Activated T-cell treated with anti-CD3 and anti-CD28 coated beads, Interleukin-2, amount 50 U/mL, for 72 hours (primary cell): ENCODE measurements at places on chromosomes 11 and 22. TPM values are rescaled to one million over a fixed set of nuclear protein-coding genes. Genes with fewer than 3 reads are reported as not detected.

Gene ADAMTS8
- not detected for total RNA-seq

Gene GRK3
- total RNA-seq, result 31.9 TPM

Gene C11orf97
- total RNA-seq, result not detected

Gene SCUBE2
- not detected for total RNA-seq

Gene ELMOD1
- not detected for total RNA-seq

Gene TSPAN18
- total RNA-seq, result 1.8 TPM

Gene PARVG
- 74.9 TPM for total RNA-seq

Gene CSRP3
- total RNA-seq, result not detected

DNA sequence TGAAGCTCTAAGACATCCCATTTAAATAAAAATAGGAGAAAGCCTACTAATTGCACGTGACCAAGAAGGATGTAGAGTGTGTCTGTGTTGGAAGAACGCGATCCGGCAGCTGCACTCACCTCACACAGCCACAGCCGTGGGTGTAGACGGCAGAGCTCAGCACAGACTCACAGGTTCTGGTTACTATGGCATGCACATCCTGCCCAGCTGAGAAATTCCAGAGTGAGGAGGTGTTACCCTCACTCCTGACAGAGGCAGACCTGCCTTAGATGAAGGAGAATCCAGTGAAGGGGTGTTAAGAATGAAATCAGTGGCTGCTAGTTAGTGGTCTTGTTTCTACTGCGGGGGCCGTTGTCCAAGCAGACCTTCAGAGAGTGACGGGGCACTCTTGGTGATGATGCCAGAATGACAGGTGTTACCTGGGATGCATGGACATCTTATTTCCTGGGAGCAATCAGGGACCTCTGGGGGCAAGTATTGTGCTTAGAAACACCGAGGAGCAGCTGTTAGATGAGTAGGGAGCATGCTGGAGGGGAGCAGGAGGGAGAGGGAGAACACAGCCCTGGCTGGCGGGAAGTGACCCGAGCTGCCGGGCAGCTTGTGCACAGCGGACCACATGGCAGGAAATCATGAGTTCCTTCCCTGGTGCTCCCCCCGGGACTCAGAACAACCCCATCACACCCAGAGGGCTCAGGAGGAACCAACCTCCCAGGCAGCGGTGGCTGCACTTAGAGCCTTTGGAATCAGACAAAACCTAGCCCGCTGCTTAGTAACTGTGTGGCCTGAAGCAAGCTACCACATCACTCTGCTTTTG, 12.3 kb downstream of the KCNJ5 start:
- no peak overlapping the region for H3K27ac ChIP-seq
- H3K27me3 ChIP-seq, result peaks cover 55% of the 10 kb centered on the region
- H3K4me1 ChIP-seq, result peaks cover 7% of the 10 kb centered on the region
- no peak for DNase-seq
- no peak overlapping the region for H3K4me3 ChIP-seq
- no peaks in the 10 kb centered on the region for H3K36me3 ChIP-seq

- H3K36me3 ChIP-seq, result no peaks in the 10 kb centered on the region
- no peak overlapping the region for H3K4me3 ChIP-seq
- H3K27me3 ChIP-seq, result no peaks in the 10 kb centered on the region
- DNase-seq, result no peak
- peaks cover 9% of the 10 kb centered on the region for H3K4me1 ChIP-seq
Observed at GRCh38 chr11:16946477-16947282, 67.5 kb downstream of the PLEKHA7 start.

- H3K27me3 ChIP-seq, result peaks cover 7% of the 10 kb centered on the region
- H3K27ac ChIP-seq, result no peak overlapping the region
- H3K36me3 ChIP-seq, result peaks cover 2% of the 10 kb centered on the region
- no peak overlapping the region for H3K4me3 ChIP-seq
- DNase-seq, result no peak
Observed at GRCh38 chr11:66741153-66741552, 12.1 kb upstream of the SPTBN2 start.

GRCh38 chr11:96218006-96218405, 125.0 kb downstream of the MAML2 start:
- no peak for DNase-seq
- H3K27ac ChIP-seq, result peak overlapping the region; percentile 84
- H3K36me3 ChIP-seq, result no peaks in the 10 kb centered on the region

GRCh38 chr11:35144806-35145205, 5.8 kb downstream of the CD44 start:
- peaks cover 94% of the 10 kb centered on the region for H3K4me1 ChIP-seq
- H3K4me3 ChIP-seq, result peak overlapping the region; percentile 77
- no peak for DNase-seq

- H3K27me3 ChIP-seq, result peaks cover 37% of the 10 kb centered on the region
- H3K27ac ChIP-seq, result no peak overlapping the region
- DNase-seq, result no peak
- no peaks in the 10 kb centered on the region for H3K36me3 ChIP-seq
Observed at GRCh38 chr11:75603791-75604736, 42.0 kb downstream of the SERPINH1 start.

DNA sequence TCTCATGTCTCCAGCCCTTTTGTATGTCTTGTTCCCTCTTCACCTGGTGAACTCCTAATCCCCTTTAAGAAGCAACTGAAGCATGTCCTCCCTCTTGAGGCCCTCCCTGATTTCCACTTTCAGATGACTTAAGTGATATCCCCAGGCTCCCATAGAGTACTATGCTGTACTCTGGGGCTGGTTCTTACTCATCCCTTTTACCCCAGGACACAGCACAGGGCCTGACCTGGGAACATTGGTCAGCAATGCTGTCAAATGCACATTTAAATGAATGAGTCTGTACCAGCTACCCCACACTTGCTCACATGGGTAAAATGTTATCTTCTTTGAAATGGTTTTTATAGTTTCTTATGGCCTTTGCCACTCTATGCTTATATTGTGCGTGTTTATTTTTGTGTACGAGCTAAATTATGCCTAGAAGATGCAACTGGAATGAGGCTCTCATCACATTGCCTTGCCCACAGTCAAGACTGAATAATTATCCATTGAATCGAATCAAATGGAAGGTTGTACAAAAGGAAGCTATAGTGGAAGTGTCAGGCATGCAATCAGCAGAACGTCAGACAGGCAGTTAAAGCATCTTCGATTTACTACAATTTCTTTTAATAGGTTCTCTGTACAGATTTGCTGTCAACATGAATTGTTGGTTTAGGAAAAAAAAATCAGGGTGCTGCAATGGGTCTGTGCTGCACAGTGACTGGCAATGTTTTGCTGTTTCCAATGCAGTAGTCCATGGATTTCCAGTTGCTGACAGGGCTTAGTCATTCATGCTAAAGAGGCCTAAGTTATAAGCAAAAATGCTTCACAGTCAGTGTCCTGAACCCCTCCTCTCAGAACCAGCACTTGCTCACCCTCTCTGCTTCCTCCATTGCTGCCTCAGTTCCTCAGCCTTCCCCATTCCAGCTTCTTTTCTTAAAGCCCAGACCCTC, 79.5 kb downstream of the PARVA start:
- H3K36me3 ChIP-seq, result no peaks in the 10 kb centered on the region
- H3K4me3 ChIP-seq, result no peak overlapping the region
- no peak for DNase-seq
- no peak overlapping the region for H3K27ac ChIP-seq

GRCh38 chr22:41908411-41909309, 6.2 kb downstream of the SHISA8 start:
- peaks cover 45% of the 10 kb centered on the region for H3K4me1 ChIP-seq
- DNase-seq, result no peak
- no peaks in the 10 kb centered on the region for H3K36me3 ChIP-seq
- peak overlapping the region; percentile 60 for H3K27ac ChIP-seq

DNA sequence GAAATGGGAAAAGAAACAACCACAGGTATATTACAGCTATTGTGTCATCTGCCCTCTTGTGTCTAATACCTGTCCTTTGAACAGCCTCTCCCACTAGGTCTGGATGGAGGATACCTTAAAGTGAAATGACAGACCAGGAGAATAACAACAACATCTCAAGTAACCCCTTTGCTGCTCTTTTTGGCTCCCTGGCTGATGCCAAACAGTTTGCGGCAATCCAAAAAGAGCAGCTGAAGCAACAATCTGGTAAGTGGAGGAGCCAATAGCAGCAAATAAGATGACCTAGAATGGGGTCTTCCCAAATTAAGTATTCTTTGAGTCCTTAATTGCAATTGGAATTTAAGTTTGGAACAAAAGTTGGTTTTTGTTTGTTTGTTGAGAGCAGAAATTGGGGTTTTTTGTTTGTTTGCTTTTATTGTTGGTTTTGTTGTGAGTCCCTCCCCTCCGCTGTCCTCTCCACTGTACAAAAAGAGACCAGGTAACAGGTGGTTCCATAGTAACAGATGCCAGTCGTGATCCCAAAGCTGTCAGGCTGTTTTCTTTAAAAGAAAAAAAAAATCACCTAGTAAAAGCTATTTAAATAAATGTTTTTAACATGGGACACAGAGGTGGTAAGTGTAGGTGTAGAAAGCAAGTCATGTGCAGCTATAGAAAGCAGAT, 5.7 kb downstream of the UBE4A start:
- H3K4me3 ChIP-seq, result no peak overlapping the region
- H3K27ac ChIP-seq, result peak overlapping the region; percentile 79
- no peak for DNase-seq
- no peaks in the 10 kb centered on the region for H3K27me3 ChIP-seq
- H3K36me3 ChIP-seq, result peaks cover 29% of the 10 kb centered on the region

- peaks cover 22% of the 10 kb centered on the region for H3K4me1 ChIP-seq
- H3K4me3 ChIP-seq, result no peak overlapping the region
- DNase-seq, result no peak
- no peak overlapping the region for H3K27ac ChIP-seq
Observed at GRCh38 chr11:14267861-14268635, 90.9 kb downstream of the RRAS2 start.

- no peaks in the 10 kb centered on the region for H3K36me3 ChIP-seq
- no peak for DNase-seq
- no peaks in the 10 kb centered on the region for H3K4me1 ChIP-seq
- peaks cover 17% of the 10 kb centered on the region for H3K27me3 ChIP-seq
- H3K27ac ChIP-seq, result no peak overlapping the region
Observed at GRCh38 chr22:32699686-32700085, 101.8 kb upstream of the TIMP3 start.

GRCh38 chr11:61954106-61954850, 4.1 kb downstream of the BEST1 start:
- DNase-seq, result no peak
- peaks cover 29% of the 10 kb centered on the region for H3K4me1 ChIP-seq
- no peaks in the 10 kb centered on the region for H3K36me3 ChIP-seq
- no peaks in the 10 kb centered on the region for H3K27me3 ChIP-seq
- H3K4me3 ChIP-seq, result no peak overlapping the region
